ENCODE measurements at places on chromosomes 7 and 10.

DNA sequence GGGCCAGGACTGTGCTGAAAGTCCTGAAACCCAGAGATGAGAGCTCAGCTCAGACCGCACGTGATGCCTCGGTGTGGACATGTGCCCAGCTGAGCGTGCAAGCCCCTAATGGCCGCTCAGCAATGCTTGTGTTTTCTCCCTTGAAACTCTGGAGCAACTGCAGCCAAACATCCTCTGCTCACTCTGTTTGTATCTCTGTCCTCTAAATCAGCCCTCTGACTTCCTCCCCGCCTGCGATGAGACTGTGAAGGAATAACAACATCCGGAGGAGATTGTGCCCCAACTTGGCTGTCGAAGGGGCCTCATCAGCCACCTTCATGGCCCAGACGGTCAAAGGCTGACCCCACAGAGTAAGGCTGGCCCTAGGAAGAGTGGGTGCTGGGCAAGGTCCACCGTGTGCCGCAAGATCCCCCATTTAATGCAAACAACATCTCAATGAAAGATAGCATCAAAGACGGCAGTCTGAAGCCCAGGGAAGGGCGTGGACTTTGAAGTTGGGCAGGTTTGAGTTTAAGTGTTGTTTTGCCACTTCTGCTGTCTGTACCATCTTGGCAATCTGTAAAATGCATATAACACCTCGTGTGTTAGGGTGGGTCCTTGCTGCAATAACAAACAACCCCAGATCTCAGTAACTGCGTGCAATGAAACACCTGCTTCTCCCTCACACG lies 39.9 kb downstream of the CALML3 start:
- no peak for DNase-seq

GRCh38 chr10:10589540-10590303 lies 427.9 kb upstream of the CELF2 start:
- no peak for DNase-seq

DNA sequence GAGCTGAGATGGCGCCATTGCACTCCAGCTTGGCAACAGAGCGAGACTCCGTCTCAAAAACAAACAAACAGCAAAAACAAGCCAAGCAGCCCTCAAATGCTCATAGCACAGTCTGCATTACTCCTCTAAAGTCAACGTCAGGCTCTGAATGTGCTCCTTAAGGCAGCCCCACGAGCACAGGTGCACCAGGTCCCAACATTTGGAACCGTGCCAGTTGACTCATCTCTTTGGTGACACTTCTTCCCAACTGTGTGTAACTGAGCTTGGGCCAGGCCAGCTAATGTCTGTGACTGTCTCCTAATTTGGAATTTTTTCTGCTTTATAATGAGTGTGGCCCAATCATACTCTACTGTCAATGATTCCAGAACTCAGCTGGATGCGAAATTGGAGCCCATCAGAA lies 66.3 kb upstream of the EFCAB10 start:
- DNase-seq, result no peak

DNA sequence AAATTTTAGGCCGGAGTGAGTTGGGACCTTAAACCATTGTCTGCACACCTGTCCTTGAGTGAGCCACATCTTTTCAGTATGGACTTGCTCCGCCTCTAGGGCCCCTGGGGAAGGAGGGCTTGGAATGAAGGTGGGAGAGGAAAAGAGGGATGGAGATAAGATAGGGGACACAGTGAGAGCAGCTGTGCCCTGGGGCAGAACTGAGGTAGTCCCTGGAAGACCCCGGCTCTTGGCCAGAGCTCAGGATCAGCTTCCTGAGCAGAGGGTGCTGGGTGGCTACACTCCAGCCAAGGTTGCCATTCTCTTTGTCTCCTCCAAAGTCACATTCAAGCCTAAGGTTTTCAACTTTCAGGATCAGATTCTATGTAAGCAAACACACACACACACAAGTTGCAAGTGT lies 82.0 kb downstream of the MKI67 start:
- DNase-seq, result no peak

DNA sequence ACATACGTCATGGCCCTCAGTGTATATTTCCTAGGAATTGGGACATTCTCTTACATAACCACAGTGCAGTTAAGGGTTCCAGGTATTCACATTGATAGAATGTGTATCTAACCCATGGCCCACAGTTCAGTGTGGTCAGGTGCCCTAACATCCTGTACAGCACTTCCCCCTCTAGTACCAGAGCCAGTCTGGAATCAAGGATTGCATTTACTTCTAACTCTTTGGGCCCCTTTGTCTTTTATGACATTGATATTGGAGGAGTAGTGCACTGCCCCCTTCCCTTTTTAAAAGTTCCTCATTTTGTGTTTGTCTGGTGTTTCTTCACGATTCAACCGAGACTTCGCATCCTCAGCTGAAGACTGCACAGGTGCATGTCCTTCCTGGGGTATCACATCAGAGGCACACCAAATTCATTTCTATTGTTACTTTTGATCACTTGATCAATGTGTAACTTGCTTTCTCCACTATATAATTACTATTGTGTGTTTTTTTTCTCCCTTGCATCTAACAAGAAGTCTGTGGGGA lies 22.4 kb upstream of the NPFFR1 start:
- DNase-seq, result no peak

- no peak for DNase-seq
Measured at GRCh38 chr10:31340343-31340742, 21.3 kb downstream of the ZEB1 start.

GRCh38 chr10:59563531-59563930 lies 146.1 kb downstream of the SLC16A9 start:
- DNase-seq, result no peak

DNA sequence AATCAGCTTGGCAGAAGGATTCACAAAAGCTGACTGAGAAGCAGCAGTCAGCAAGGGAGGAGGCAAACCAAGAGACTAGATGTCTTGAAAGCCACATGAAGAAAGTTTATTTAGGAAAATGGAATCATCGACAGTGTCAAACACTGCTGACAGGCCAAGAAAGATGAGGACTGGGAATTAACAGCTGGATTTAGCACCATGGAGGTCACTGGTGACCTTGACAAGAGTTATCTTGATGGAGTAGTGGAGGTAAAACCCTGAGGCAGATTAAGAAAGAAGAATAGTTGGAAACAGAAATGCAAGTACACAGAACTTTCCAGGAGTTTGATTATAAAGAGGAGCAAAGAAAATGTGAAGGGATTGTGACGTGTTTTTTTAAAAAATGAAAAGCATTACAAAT lies 51.5 kb downstream of the LMBR1 start:
- no peak for DNase-seq

Measured in GDM1 (cell line).